ENCODE measurements at places on chromosomes 4 and X. TPM values are rescaled to one million over a fixed set of nuclear protein-coding genes. Genes with fewer than 3 reads are reported as not detected.

DNA sequence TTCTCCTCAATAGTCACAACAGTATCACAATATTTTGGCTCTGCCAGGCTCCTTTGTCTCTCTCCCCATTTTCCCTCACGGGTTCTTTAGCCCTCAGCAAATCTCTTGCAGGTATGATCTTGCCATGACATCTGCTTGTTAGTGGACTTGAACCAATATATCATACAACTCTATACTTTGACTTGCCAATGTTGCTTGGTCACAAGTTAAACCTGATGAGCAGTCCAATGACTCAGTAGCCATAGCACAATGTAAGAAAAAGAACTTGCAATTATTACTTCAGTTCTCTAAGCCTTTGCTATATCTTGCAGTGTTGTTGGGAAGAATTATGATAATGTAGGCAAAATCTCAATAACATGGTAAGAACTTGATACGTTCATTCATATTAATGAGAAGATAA, 174.6 kb upstream of the NRK start:
- H3K36me3 ChIP-seq, result no peaks in the 10 kb centered on the region
- no peak overlapping the region for H3K4me3 ChIP-seq
- H3K27ac ChIP-seq, result no peak overlapping the region
- no peaks in the 10 kb centered on the region for H3K4me1 ChIP-seq
- no peak for DNase-seq
- H3K27me3 ChIP-seq, result no peaks in the 10 kb centered on the region

DNA sequence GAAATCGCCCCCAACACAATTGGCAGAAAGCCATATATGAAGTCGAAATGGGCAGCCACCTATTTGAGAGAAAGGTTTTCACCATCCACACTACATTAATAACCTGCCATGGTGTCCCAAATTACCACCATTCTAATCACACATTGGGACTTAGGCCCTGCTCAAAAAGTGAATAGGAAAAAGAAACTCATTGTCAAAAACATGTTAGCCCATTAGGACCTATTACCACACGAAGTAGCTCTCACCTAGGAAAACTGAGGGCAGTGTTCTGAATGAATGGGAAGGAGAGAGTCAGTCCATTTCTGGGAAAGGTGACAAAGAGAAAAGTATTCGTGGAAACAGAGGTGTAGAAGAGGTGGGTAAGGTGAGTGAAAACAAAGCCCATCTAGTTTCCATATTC, 60.8 kb downstream of the GPC3 start:
- no peak for DNase-seq
- H3K27me3 ChIP-seq, result no peaks in the 10 kb centered on the region
- H3K4me1 ChIP-seq, result no peaks in the 10 kb centered on the region
- no peak overlapping the region for H3K4me3 ChIP-seq

- no peaks in the 10 kb centered on the region for H3K36me3 ChIP-seq
- H3K27me3 ChIP-seq, result no peaks in the 10 kb centered on the region
- DNase-seq, result no peak
- no peak overlapping the region for H3K27ac ChIP-seq
Observed at GRCh38 chrX:24396931-24397279, 36.5 kb downstream of the SUPT20HL1 start.

- no peak for DNase-seq
- H3K27ac ChIP-seq, result no peak overlapping the region
- no peak overlapping the region for H3K4me3 ChIP-seq
- H3K4me1 ChIP-seq, result no peaks in the 10 kb centered on the region
- no peaks in the 10 kb centered on the region for H3K27me3 ChIP-seq
Observed at GRCh38 chr4:141090473-141090872, 42.8 kb downstream of the RNF150 start.

- no peak overlapping the region for H3K27ac ChIP-seq
- peaks cover 4% of the 10 kb centered on the region for H3K4me1 ChIP-seq
- no peaks in the 10 kb centered on the region for H3K36me3 ChIP-seq
- peak overlapping the region; percentile 56 for H3K4me3 ChIP-seq
- H3K27me3 ChIP-seq, result peaks cover 19% of the 10 kb centered on the region
Observed at GRCh38 chr4:104491481-104492182, 3.1 kb downstream of the CXXC4 start.

GRCh38 chr4:104486716-104487504, 7.8 kb downstream of the CXXC4 start:
- H3K4me3 ChIP-seq, result no peak overlapping the region
- no peaks in the 10 kb centered on the region for H3K36me3 ChIP-seq
- peaks cover 4% of the 10 kb centered on the region for H3K4me1 ChIP-seq
- peaks cover 7% of the 10 kb centered on the region for H3K27me3 ChIP-seq
- H3K27ac ChIP-seq, result no peak overlapping the region

DNA sequence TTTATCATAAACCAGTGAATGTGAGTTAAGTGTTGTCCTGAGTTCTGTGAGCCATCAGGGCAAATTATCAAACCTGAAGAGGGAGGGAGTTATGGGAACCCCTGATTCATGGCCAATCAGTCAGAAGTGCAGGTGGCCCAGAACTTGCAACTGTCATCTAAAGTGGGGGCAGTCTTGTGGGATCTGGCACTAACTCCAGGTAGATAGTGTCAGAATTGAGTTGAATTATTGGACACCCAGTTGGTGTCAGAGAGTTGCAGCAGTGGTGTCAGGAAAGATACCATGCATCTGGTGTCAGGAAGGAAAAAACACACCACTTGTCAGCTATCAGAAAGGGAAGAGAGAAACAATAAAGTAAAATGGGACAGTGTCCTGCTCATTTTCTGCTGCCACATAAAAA, 8.4 kb downstream of the CORIN start:
- H3K4me3 ChIP-seq, result no peak overlapping the region
- H3K27ac ChIP-seq, result no peak overlapping the region
- H3K27me3 ChIP-seq, result no peaks in the 10 kb centered on the region
- no peak for DNase-seq
- no peaks in the 10 kb centered on the region for H3K4me1 ChIP-seq

DNA sequence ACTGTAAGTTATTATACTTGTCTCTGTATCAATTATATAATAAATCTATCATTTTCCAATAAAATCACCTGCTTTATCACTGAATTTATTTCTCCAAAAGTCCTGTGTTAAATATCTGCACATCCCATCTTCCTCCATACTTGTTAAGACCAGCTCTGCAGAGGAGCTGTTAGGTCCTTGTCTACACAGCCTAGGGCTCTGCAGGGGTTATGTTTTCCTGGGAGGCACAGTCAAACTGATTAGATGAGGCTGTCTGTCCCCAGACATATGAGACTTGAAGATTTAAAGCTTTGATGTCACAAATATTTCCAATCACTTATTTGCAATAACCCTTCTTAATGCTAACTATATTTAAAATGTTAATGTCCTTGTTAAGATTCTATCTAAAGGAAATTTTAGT, 446.8 kb downstream of the TRAM1L1 start:
- H3K36me3 ChIP-seq, result no peaks in the 10 kb centered on the region
- H3K27ac ChIP-seq, result no peak overlapping the region
- no peak for DNase-seq
- no peak overlapping the region for H3K4me3 ChIP-seq
- no peaks in the 10 kb centered on the region for H3K27me3 ChIP-seq

- no peak for DNase-seq
- H3K4me3 ChIP-seq, result no peak overlapping the region
- H3K27ac ChIP-seq, result no peak overlapping the region
- no peaks in the 10 kb centered on the region for H3K27me3 ChIP-seq
- no peaks in the 10 kb centered on the region for H3K4me1 ChIP-seq
Observed at GRCh38 chr4:172951679-172952451, 216.7 kb upstream of the GALNT7 start.

GRCh38 chr4:20217521-20217920, 34.2 kb upstream of the SLIT2 start:
- H3K4me3 ChIP-seq, result no peak overlapping the region
- no peak overlapping the region for H3K27ac ChIP-seq
- H3K36me3 ChIP-seq, result no peaks in the 10 kb centered on the region
- H3K4me1 ChIP-seq, result no peaks in the 10 kb centered on the region
- H3K27me3 ChIP-seq, result no peaks in the 10 kb centered on the region

DNA sequence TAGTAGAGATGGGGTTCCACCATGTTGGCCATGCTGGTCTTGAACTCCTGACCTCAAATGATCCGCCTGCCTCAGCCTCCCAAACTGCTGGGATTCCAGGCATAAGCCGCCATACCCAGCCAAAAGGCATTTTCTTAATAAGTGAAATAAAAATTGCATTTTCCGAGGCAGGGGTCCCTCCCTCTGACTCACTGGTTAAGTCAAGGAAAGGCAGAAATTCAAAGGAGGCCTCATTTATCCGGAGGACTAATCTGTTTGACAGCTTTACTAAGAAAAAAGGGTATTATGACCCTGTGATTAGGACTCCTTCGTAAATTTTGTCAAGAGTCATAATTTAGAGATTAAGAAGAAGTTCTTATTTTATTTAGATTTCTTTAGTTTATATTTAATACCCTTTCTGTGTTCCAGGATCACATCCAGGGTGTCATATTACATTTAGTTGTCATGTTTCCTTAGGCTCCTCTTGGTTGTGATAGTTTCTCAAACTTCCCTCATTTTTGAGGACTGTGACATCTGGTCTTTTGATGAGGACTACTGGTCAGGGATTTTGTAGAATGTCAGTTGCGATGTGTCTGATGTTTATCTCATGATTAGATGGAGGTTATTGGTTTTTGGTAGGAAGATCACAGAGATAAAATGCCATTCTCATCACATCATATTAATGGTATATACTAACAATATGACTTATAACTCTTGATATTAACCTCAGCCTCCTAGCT, 753.7 kb upstream of the AMOT start:
- H3K4me1 ChIP-seq, result no peaks in the 10 kb centered on the region
- no peak overlapping the region for H3K4me3 ChIP-seq
- no peaks in the 10 kb centered on the region for H3K36me3 ChIP-seq
- no peak overlapping the region for H3K27ac ChIP-seq

DNA sequence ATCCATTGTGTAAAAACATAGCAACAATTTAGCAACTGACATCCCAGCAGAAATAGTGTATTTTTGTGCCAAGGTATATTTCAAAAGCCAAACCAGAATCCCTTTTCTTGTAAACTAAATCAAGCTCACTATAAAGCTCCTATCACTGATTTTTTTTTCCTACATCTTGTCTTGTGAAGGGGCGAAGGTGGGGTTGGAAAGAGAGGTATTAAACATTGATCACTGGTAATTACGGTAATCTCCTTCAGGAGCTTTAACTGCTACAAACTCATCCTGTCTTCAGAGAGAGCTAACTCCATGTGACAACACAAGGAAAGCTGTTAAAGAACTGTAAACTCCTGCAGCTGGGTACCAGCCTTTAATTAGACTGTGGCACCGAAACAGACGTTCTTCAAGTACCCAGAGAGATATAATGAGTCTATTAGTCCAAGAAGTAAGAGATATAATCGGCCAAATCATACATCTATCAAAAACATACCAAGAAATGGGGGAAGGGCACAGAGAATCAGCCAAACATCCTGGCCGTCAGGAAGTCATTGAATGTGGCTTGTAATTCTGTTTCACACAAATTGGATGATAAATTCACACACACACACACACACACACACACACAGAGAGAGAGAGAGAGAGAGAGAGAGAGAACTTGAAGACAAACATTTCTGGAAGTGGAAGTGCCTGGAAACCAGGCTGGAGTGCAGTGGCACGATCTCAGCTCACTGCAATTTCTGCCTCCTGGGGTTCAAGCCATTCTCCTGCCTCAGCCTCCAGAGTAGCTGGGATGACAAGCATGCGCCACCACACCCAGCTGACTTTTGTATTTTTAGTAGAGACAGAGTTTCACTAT, 111.9 kb upstream of the PPARGC1A start:
- DNase-seq, result no peak
- H3K27ac ChIP-seq, result no peak overlapping the region
- H3K27me3 ChIP-seq, result no peaks in the 10 kb centered on the region
- no peak overlapping the region for H3K4me3 ChIP-seq
- no peaks in the 10 kb centered on the region for H3K36me3 ChIP-seq

DNA sequence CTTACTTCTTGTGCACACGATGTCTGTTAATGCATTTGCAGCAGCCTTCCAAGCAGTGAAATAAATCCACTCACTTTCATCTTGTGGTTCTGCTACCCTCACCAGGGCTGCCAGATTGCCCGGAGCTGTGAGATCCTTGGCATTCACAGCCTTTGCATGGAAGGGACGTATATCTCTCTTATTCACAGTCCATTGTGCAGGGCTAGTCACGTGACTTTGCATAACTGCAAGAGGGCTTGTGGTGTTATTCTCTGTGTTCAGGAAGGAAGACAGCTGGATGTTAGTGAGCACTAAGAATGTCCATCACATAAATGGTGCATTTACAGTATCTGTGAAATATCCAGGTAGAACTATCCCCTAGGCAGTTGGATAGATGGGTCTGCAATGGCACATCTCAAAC, 96.5 kb upstream of the BEND4 start:
- H3K36me3 ChIP-seq, result no peaks in the 10 kb centered on the region
- no peak overlapping the region for H3K27ac ChIP-seq
- H3K4me1 ChIP-seq, result no peaks in the 10 kb centered on the region

- no peaks in the 10 kb centered on the region for H3K27me3 ChIP-seq
- H3K4me1 ChIP-seq, result no peaks in the 10 kb centered on the region
- no peak overlapping the region for H3K27ac ChIP-seq
- DNase-seq, result no peak
- no peak overlapping the region for H3K4me3 ChIP-seq
Observed at GRCh38 chr4:152160225-152160800, 375.6 kb downstream of the FBXW7 start.

- H3K27me3 ChIP-seq, result no peaks in the 10 kb centered on the region
- DNase-seq, result no peak
- no peak overlapping the region for H3K27ac ChIP-seq
- H3K36me3 ChIP-seq, result no peaks in the 10 kb centered on the region
- no peak overlapping the region for H3K4me3 ChIP-seq
- no peaks in the 10 kb centered on the region for H3K4me1 ChIP-seq
Observed at GRCh38 chr4:78184584-78184983, 127.5 kb downstream of the FRAS1 start.

DNA sequence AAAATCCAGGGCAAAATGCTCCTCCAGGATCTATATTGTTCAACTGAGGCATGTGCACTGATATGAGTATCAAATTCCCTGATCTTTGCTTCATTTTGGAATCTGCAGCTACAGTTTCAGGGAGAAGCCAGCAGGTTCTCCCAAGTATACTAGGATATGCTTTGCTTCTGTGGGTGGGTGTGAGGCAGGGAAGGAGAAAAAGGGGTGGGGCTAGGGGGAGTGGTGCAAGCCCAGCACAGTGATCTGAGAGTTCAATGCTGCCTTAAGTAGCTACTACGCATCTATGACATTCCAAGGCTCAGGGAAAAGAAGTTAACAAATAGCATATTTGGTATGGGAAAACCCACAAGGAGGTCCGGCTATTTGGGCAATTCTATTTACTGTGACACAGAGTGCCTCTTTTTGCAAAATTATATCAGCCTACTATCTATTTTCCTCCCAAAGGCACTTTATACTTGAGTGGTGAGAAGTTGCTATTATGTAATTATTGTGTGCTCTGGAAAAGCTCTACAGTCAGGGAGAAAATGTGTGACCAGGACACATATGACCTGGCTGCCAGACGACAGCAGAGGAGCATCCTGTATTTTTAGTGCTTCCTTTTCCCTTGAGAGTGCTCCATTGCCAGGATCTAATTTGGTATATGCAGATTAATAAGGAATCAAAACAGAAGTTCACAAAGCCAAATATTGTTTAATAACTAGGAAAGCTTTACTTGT, 162.0 kb downstream of the RNF150 start:
- no peak for DNase-seq
- H3K4me3 ChIP-seq, result no peak overlapping the region
- H3K27ac ChIP-seq, result no peak overlapping the region
- H3K27me3 ChIP-seq, result no peaks in the 10 kb centered on the region

- H3K27ac ChIP-seq, result peak overlapping the region; percentile 15
- no peaks in the 10 kb centered on the region for H3K4me1 ChIP-seq
- H3K36me3 ChIP-seq, result no peaks in the 10 kb centered on the region
- peak overlapping the region; percentile 50 for H3K4me3 ChIP-seq
Observed at GRCh38 chrX:11426712-11427452, 133.7 kb downstream of the AMELX start.

POF1B gene
- 3.4 TPM for total RNA-seq

GYPB gene
- total RNA-seq, result not detected

DNAAF6 gene
- total RNA-seq, result not detected

TEX13D gene
- not detected for total RNA-seq

ANKRD50 gene
- 25.9 TPM for total RNA-seq

NUP62CL gene
- 0.78 TPM for total RNA-seq

FGA gene
- 39.5 TPM for total RNA-seq

GYG2 gene
- total RNA-seq, result 1.4 TPM
